ENCODE measurements at places on chromosomes 1 and 21.

DNA sequence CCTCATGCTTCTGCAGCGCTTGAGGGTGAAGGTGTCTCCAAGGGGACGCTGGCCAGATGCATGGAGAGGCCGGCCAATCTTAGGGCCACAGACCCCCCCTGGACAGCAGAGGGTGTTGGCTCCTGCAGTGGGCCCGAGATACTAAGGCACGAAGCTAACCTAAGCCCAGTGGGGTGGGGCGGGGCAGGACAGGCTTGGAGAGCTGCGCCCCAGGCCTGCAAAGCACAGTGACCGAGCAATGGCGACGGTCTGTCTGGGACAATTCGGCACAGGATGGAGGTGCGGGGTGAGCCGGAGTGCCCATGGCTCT lies 1.3 kb downstream of the FNDC10 start:
- no peak for DNase-seq

GRCh38 chr1:89957107-89957506 lies 37.8 kb upstream of the ZNF326 start:
- no peak for DNase-seq

DNA sequence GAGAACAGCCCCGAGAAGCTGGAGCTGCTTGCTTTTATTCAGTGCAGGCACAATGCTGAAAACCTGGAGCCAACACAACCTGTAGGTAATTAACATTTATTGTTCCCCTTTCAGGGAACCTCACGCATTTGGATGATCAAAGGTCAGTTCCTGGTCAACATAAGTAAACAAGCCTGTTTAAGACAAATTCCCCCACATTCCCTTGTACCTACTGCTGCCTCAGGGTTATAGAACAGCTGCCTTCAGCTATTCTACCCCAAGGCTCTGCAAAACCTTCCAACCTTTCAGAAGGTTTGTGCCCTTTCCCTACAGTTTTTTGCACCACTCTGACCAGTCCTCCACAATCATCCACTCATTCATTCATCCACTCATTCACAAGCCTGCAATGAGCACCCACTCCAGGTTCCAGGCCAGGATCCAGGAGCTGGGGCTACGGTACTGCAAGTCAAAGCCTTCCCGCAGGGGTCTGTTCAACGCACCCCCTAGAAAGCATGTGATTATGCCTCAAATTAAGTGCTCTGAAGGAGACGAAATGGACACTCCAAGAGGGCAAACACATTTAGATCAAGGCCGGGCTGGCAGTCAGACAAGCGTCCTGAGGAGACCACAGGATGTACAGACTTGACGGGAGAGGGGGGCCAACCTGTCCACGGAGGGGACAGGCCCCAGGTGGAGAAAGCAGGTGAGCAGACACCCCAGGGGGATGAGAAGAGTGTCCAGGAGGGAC lies 683.9 kb downstream of the MATN1 start:
- DNase-seq, result no peak

GRCh38 chr1:189859385-189859977 lies 618.2 kb downstream of the BRINP3 start:
- DNase-seq, result peak; percentile 64

DNA sequence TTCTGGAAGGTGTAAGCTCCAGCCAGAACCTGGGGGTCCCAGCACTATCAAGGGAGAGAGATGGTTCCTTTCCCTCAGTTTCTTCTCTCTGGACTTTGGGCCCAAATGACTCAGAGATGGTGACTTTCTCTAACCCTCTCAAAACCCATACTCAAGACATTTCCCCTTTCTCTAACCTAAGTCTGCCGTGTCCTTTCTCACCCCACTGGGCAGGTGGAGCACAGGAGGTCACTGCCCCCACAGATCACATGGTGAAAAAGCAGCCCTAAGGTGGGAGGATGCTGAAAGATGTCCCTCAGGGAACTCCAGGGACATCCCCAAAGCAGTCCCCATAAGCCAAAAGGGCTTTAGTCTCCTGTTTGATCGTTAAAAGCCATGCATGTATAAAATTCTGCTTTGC lies 173.7 kb downstream of the HIVEP3 start:
- no peak for DNase-seq

GRCh38 chr1:48552420-48552819 lies 80.4 kb upstream of the SPATA6 start:
- peak; percentile 51 for DNase-seq

- no peak for DNase-seq
Observed at GRCh38 chr1:213324859-213325258, 273.8 kb downstream of the RPS6KC1 start.

- no peak for DNase-seq
Observed at GRCh38 chr1:222372221-222372620, 175.7 kb downstream of the HHIPL2 start.

Data from mesendoderm (in vitro differentiated cells).